ENCODE measurements at places on chromosomes 2 and 18.

DNA sequence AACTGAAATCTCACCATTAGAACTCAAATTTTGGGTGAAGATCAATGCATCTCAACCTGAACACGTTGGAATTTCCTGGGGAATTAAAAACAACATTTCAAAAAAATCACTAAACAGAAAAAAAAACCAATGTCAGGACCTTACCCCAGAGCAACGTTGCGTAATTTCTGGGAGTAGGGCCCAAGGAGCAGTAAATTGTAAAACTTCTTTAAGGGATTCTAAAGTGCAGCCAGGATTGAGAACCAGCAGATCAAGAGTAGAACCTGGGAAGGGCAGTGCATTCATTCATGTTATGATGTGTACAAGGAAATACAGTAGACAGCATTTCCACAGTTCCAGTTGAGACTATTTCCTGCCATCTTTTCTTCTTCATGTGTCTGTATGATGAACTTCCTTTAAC, 56.9 kb downstream of the RHBDD1 start:
- DNase-seq: no peak

GRCh38 chr2:167733747-167734146, 513.6 kb downstream of the STK39 start:
- DNase-seq: no peak

GRCh38 chr2:144131042-144131441, 388.9 kb downstream of the ZEB2 start:
- no peak for DNase-seq

- DNase-seq: no peak
These were observed 75.3 kb downstream of the BABAM2 start for GRCh38 chr2:27965841-27966240.

DNA sequence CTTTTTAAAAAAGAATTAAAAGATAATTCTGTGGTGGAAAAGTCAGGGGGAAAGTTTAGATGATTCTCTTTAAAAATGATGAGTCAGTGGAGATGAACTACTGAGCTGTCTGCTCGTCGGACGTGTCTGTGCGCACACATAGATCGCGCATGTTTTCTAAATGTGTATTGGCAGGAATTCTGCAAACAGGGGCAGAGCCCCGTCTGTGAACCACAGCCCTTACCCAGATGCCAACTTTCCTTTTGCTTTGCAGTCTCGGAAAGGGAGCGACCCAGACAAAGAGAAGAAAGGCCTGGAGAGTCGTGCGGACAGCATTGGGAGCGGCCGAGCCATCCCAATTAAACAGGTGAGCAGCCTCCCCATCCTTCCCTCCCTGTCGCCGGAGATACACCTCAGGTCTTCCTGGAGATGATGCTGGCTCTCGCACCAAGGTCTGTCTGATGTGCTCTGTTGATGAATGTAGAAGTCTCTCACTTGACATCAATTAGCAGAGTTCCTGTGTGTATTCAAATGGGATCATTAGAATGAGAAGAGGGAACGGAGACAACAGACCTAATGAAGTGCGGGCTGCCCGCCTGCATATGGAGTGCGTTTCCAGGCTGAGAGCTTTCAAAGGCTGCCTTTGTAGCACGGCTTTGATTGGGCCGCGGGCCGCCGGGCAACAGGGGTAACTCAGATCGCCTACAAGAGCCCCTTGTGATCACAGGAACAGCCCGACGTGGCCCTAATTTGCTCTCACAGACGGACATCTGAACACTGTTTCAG, 313.3 kb downstream of the AGAP1 start:
- DNase-seq: no peak

GRCh38 chr2:11236335-11236734, 81.1 kb downstream of the SLC66A3 start:
- DNase-seq: no peak

DNA sequence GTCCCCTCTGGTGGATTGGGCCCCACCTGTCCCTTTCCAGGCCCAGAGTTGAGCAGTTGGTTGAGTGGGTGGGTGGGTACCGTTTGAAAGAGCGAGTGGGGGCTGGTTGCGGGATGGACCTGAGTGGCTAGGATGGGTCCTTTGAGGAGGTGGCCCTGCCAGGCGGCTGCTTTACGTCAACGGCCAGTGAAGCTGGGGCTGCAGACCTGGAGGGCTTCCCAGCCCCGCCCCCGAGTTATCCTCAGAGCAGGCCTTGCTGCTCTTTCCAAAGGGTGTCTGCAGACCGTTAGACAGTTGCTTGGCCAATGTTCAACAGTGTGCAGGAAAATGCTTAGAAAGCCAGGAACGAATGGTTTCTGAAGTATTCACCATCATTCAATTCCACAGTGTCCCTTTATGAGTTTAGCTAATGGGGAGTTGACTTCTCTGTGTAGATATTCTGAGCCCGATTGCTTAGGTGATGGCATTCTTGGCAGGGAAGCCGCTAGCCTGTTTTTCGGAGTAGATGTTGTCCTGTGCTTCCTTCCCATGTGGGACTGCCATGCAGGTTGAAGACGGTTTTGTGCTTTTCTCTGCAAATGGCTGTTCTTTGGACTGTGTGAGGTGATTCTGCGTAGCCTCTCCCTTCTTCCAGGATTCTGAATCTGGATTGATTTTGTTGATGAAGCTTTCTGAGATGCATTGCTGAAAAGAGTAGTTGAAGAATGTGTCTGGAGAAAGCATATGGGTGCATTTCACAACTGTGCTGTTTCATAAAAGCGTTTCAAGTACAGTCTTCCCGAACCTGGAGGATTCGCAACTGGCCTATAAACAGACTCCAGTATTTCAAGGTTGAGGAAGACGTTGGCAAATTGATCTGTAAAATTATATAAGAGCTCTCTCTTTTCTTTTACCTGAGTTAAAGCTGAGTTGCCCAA, 45.8 kb downstream of the LDLRAD4 start:
- DNase-seq: no peak

DNA sequence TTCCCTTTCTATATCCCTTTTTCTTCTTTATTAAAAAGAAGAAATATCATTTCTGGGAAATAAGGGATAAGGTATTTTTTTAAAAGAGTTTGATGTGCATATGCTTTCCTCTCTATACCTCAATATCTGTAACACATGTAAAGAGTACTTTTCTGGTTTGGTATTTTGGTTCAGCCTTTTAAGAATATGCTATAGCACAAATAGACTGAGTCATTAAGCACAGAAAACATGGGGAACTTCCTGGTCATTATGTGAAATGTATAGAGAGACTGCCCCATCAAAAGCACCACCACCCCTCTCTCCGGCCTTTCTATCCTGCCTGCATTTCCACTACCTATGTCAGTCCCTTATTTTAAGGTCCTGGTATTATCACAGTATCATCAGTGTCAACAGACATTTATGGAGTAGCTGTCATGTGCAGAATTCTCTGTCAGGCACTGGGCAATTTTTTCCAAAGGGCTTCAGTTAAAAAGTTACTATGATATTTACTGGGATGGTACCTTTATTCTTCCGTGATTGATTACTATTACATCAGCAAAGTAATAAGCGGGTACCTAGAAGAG, 88.4 kb downstream of the ALPK2 start:
- no peak for DNase-seq

GRCh38 chr2:207603486-207603885, 21.7 kb downstream of the METTL21A start:
- no peak for DNase-seq

DNA sequence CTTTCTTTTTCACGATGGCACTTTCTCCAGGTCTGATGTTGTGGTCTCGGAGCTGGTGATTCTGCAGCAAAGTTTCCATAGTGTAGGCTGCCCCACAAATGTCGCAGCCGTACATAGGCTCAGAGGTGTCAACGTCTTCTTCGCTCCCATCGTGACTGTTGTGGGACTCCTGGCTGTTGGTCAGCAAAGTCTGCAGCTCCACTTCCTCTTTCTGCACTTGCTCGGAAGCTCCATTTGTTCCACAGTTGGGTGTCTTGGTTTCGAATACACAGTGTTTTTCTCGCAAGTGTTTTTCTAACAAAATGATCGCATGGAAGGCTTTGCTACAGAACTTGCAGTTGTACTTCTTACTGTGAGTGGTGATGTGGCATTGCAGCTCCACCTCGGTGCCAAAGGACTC, 126.8 kb downstream of the ZNF521 start:
- no peak for DNase-seq

GRCh38 chr2:238899386-238899785, 51.5 kb downstream of the TWIST2 start:
- DNase-seq: no peak

DNA sequence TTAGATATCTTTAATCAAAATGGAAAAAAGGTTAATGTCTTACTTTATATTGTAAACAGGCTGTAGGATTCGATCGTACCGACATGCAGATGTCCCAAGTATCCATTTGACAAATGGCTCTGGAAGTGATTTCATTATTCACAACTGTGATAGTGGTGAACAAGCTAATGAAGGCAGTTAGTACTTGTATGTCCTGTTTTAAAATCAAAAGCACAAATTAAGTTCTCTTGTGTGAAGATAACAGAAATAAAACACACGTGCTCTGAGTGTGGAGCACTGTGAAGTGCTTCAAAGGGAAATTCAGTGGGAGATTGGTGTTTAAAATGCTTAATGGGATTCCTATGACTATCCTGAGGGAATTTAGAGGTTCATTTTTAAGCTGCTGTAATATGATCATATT, 8.6 kb upstream of the LRP1B start:
- DNase-seq: no peak

DNA sequence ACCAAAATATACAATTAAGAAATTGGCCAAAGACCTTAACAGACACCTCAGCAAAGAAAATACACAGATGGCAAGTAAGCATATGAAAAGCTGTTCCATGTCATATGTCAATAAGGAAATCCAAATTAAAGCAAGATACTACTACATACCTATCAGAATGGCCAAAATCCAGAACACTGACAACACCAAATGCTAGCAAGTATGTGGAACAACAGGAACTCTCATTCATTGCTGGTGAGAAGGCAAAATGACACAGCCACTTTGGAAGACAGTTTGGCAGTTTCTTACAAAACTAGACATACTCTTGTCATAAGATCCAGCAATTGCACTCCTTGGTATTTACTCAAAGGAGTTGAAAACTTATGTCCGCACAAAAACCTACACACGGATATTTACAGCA, 20.3 kb upstream of the DNAJC10 start:
- no peak for DNase-seq

GRCh38 chr18:48640566-48641270, 101.9 kb downstream of the CTIF start:
- no peak for DNase-seq

GRCh38 chr2:132904142-132904842, 234.3 kb upstream of the LYPD1 start:
- DNase-seq: no peak

- DNase-seq: no peak
These were observed 134.0 kb downstream of the MREG start for GRCh38 chr2:215879331-215879730.

DNA sequence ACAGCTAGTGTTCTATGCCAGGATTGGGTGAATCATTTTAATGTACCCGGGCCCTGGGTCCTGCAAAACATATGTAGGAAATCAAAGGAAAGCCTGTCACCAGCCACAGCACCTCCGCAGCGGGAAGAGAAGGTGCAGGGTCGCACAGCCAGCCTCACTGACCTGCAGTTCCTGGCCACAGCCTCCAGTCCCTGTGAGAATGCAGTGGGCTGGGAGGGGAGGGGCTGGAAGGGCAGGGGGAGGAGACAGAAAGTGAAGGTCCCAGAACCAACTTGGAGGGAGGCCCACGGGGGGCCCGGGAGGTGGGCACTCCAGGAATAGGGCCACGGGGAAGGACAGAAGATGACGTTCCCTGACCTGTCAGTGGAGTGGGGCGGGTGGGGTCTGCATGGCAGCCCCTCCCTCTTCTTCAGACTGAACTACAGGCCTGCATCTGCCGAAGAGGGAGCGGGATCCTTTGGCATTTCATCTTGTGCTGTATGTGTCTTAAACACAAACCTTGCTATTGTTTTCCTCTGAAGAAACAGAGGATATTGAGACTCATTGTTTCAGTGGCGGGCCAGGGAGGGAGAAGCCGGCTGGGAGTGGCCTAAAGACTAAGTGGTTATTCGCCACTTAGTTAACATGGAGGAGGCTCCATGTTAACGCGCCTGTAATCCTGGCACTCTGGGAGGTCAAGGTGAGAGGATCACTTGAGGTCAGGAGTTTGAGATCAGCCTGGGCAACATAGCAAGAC, 7.5 kb downstream of the MAL start:
- no peak for DNase-seq

Measured in activated CD4-positive, alpha-beta T cell treated with anti-CD3 and anti-CD28 coated beads for 4 hours (primary cell).